ENCODE measurements at places on chromosomes 1 and 21. TPM values are rescaled to one million over a fixed set of nuclear protein-coding genes. Genes with fewer than 3 reads are reported as not detected.

The EPS8L3 gene
- total RNA-seq: not detected

The PLPPR5 gene
- 0.20 TPM for total RNA-seq

The PTAFR gene
- total RNA-seq: 6.7 TPM

The XCL1 gene
- not detected for total RNA-seq

The CHI3L1 gene
- not detected for total RNA-seq

The AADACL4 gene
- total RNA-seq: not detected

The KIAA1614 gene
- total RNA-seq: 1.7 TPM

The TRIM58 gene
- total RNA-seq: not detected

The FMO2 gene
- not detected for total RNA-seq

The VWA5B1 gene
- total RNA-seq: not detected

The TNFRSF4 gene
- not detected for total RNA-seq

The NGF gene
- total RNA-seq: 0.20 TPM

The LYPD8 gene
- total RNA-seq: not detected

The FAM20B gene
- 29.1 TPM for total RNA-seq

The GJB3 gene
- 195 TPM for total RNA-seq

The S100A14 gene
- 1,223 TPM for total RNA-seq

The RHEX gene
- total RNA-seq: not detected

Data from foreskin keratinocyte (primary cell).